NCI-H1092 (cell line): ENCODE measurements at places on chromosomes 12 and 14.

GRCh38 chr14:51576879-51577278, 74.8 kb upstream of the FRMD6 start:
- no peak for DNase-seq

DNA sequence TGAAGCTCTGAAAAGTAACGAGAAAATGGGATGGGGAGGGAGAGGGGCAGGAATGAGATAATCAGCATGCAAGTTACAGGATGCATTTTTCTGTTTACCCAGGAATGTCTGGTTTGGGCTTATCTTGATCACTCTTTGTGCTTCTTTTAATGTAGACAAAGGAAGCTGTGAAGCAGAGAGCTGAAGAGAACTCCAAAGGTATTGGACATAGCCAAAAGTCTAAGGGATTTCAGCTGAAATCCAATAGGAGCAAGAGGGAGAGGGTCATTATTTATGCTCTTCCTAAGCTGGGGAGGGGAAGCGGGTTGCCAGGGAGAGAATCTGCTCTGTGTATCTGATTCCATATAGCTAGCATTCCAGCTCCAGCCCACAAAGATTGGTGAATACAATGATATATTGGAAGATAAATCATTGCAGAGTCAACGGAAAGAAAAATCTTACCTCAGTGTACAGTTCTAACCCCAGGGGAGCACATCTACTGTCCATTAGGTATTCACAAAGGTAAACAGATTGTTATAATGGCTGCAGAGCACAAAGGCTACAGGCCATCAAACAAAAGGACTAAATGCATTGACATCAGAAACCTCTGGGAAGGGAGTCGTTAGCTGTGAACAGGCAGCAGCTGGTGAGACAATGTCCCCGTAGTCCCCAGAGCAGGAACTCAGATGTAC, 61.0 kb upstream of the PELI2 start:
- DNase-seq: peak; percentile 91

- DNase-seq: no peak
Observed at GRCh38 chr12:42823679-42824078, 234.1 kb upstream of the PRICKLE1 start.

DNA sequence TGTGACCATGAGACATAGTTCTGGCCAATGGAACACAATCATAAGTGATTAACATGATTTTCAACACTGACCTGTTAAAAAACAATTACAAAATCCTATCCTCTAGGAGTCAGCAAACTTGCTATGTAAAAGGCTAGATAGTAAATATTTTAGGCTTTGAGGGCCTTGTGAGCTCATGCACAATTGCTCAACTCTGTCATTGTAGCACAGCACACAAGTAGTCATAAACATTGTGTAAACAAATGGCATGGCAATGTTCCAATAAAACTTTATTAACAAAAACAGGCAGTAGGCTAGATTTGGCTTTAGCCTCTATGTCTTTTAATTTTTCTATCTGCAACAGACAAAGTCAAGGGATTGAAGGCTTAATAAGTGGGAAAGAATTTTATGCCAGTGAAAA, 350.7 kb downstream of the C12orf50 start:
- no peak for DNase-seq

DNA sequence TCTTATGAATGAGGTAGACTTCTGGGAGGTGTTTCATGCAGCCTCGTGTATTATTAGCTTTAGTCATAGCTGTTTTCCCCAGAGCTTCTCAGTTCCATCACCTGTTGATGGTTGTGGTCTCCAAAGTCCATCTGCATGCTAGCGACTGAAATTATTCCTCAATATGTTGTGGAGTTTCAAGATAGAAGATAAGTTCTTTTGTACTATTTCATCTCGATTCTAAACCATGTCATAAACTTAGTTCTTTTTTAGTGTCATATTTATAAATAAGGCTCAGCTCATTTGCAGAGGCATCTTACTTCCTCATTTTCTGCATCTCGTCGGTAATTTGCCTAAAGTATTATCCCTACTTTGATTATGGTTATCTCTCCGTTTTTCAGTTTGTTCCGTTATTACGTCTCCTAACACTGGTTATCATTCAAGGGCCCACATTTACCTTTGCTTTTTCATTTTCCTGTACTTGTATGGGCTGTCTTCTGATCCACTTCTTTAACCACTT, 119.1 kb downstream of the ITPR2 start:
- no peak for DNase-seq

DNA sequence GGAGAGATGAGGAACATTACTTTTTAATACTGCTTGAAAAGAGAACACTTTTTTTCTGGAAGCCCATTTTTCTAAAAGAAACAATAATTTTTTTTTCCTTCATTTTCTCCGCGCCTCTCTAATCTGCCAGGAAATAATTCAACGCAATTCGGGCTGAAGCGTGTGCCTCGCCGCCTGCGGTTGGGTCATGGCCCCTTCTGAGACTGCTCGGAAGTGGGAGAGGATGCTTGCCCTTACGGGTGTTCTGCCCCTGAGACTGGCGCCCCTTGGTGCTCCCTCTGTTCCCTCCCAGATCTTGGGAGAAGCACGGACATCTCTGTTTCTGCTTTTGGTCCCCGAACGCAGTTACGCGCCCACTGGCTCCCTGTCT, 332 bp upstream of the TBC1D30 start:
- DNase-seq: no peak

- no peak for DNase-seq
Observed at GRCh38 chr12:130646716-130647370, 69.3 kb downstream of the RIMBP2 start.

- DNase-seq: no peak
Observed at GRCh38 chr12:99389751-99390150, 257.8 kb upstream of the GARIN6 start.

DNA sequence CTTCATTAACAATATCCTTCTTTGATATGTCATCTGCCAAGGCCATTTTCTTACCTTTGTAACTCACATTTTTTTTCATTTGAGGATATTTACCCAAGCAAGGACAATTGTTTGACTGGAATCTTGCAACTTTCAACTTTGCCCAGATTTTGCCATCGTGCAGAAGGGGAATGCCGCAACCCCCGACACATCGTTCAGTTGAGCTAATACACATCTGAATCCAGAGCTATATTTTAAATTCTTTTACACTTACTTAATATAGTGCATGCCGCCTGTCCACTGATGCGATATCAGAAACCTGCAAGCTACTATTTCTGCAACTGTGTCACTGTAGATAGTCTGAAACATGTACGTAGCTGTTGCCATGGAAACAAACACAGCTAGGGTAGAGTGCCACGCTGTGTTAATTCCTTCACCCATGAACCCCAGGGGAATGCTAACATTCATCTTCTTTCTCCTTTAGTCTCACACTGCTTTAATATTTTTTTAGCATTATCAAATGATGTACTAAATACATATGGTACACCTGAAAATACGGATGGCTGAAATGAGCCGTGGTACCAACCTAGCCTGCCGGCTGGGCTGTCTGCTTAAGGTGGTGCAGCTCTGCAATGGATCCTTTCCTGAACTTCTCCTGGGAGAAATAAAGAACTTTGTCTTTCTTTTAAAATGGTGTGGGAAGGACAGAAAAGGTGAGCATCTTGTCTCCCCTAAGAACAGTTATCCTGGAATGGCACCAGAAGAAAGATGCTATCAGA, 77.0 kb upstream of the FOXN3 start:
- DNase-seq: no peak

GRCh38 chr14:59275668-59276067, 87.2 kb downstream of the DAAM1 start:
- no peak for DNase-seq

GRCh38 chr14:92190768-92191167, 69.0 kb downstream of the CPSF2 start:
- DNase-seq: no peak

- DNase-seq: no peak
Observed at GRCh38 chr12:6444704-6445688, at the start of gene CD27. TSS of gene CD27 (plus strand) at chr12:6444955. CDS start at chr12:6445096, 141 bp downstream.

GRCh38 chr12:17348311-17348710, 741.7 kb downstream of the RERGL start:
- no peak for DNase-seq

DNA sequence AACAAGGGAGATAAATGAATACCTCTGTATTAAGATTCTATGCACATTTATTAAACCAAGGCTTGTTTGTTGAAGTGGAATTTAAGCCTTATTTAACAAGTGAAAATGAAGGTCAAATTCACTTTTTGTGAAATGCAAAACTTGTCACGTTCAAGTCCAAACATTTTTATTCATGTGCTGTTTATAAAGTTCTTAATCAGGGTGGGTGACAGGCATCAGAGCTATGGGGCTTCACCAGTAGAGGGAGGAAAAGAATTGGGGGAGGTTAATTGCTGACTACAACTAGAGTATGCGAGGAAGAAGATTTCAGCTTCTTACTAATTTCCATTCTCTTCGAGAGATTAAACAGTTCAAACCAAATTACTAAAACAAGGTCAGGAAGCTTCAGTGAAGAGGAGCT, 9.7 kb downstream of the MOK start:
- DNase-seq: no peak

- DNase-seq: no peak
Observed at GRCh38 chr14:38399652-38400051, 143.8 kb upstream of the CLEC14A start.

GRCh38 chr14:91363776-91364523, 53.7 kb downstream of the CCDC88C start:
- no peak for DNase-seq

- peak; percentile 13 for DNase-seq
Observed at GRCh38 chr12:105279460-105280056, 43.6 kb upstream of the APPL2 start.

GRCh38 chr12:89326239-89327040, 25.9 kb downstream of the DUSP6 start:
- no peak for DNase-seq

- no peak for DNase-seq
Observed at GRCh38 chr12:41055875-41056577, 132.1 kb upstream of the PDZRN4 start.

- DNase-seq: no peak
Observed at GRCh38 chr14:90294872-90295271, 36.9 kb downstream of the NRDE2 start.

DNA sequence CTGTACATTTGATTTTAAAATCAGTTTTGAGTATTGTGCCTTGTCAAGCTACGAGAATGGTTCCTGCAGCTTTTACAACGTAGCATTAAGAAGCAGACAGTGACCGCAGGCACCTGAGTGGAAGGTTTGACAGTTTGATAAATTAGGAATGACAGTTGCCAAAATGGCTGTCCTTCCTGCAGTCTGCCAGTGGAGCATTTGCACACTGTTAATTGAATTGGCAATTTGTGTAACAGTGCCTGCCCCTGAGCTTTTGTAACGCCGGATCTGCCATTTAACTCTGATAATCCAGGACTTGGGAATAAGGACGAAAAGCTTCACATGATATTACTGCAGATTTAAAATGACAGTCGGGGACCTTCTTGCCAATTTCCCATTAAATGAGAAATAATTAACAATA, 385.3 kb downstream of the NPAS3 start:
- DNase-seq: no peak

DNA sequence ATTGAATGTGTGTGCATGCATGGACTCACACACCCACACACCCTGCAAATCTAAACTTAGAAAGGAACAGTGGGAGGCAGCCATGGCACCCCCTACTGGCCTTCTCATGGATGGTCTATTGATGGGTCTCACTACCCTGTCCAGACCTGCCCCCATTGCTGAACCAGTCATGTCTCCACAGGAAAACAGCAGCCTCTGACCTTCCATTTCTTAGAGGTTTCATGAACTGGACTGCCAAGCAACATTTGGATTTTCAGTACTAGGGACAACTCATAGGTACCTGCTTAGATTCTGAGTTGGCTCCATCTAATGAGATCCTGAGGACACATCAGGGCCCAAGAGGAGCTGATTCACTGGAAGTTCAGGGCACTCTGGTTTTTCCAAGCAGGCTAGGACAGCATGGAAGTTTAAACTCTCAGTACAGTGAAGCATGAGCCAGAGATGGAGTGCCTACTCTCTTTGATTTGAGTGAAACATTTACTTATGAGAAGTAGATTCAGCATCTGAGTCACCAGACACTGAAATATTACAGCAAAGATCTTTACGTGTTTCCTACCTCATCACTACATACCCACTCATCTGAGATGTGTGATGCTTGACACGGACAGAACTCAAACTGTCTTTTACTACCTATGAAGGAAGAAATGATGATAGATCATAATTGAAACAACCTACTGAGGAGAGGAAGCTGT, 98.9 kb upstream of the PLEKHG7 start:
- DNase-seq: no peak

DNA sequence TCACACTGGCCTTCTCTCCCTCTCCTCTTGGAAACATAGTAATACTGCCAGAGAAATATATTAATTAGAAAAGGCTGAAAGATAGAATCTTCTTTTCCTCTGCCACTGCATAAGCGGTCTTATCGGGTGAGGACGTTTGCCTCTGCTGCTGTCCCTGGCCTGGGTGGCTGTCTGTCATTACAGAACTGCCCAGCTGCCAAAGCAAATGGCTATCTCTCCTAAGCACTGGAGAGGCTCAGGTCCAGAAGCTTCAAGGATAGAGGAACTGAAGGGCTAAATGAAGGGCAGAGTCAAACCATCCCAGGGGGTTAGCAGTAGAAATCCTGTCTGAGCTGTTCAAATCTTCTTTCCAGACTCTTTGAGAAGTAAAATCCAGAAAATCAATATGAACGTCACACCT, 198.6 kb upstream of the CAND1 start:
- DNase-seq: no peak

DNA sequence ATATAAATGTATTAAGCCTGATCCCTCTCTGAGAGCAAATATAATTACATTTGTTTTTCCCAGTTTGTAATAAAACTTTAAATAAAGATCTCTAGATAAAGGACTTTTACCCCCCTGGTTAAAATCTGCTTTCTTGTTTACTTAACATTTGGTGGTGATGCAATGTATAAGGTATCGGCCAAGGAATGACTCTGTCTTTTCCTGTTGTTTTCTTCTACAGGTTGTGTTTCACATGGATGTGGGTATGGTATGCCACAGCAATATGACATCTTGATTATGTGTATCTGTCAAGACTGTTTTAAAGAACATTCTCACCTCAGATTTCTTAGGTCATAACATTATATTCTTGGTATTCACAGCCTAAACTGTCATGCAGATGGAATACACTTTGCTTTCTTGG, 210.6 kb upstream of the NOVA1 start:
- no peak for DNase-seq

GRCh38 chr14:87971010-87971409, 22.0 kb downstream of the GALC start:
- no peak for DNase-seq

GRCh38 chr12:2185751-2186341, 133.1 kb downstream of the CACNA1C start:
- no peak for DNase-seq
